ENCODE measurements at places on chromosomes 1 and 21.
A peak's percentile ranks its signal among the peaks of the same experiment; 100 is the strongest.

DNA sequence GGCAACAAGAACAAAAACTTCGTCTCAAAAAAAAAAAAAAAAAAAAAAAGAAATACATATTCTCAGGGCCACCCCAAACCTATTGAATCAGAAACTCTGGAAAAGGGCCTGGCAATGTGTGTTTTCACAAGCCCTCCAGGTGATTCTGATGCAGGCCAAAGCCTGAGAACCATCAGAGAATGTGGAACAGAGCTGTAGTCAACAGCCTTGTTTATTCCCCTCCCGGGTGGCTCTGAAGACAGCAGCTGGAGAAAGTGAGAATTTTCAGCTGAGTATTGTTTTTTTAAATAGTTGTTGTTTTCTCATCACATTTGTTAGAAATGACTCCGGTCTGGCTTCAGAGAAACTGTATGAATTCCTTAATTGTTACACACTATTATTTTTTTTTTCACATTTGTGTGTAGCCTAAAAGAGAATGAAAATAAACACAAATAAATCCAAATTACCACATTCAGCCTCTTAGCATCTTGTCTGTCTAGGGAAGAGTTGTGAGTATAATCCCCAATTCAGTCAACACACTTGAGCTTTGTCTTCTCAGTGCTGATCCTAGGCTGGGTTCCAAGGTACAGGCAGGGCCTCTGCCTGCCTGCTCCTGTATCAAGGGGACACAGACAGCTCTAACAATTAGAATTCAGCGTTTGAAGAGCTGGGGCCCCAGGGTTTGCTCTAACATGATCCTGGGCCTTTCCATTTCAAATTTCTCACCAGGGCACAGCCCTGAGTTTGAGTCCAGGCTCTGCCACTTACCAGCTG lies 6.6 kb upstream of the AZIN2 start:
- no peak for DNase-seq

- DNase-seq, result no peak
Measured at GRCh38 chr1:916173-917075, 7.3 kb upstream of the SAMD11 start.

GRCh38 chr1:156480411-156481192 lies 20.0 kb downstream of the MEF2D start:
- peak; percentile 71 for DNase-seq

GRCh38 chr1:37765916-37766664 lies 1.2 kb upstream of the EPHA10 start:
- no peak for DNase-seq

DNA sequence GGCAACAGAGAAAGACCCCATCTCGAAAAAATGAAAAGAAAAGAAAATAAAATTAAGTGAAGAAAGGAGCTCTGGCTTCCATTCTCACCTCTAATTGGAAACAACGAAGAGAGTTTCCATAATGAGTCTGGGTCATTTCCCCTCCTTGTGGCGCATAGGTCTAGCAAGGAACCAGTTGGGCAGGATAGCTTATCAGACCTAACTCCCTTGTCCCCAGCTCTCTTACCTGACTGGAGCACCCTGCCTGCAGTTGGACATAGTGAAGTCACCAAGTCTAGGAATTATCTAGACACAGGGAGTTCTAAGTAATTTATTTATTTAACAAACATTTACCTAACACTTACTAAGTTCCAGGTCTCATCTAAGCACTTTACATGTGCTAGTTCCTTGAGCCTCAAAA lies 63.0 kb upstream of the RAB4A start:
- DNase-seq, result no peak

DNA sequence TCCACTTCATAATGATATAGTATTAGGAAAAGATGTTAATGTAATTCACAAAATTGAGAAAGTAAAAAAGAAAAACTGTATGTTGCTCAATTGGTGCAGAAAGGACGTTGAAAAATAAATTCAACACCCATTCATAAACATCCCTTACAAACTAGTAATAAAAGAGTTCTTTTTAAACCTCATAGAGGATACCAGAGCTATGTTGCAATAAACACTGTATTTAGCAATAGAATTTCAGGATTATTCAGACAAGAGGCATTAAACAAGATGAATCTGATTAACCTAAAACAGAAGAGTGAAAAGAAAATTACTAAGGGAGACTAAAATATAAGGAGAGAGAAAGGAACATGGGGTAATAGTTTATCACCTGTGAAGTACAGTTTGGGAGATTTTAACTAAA lies 154.8 kb downstream of the NTPCR start:
- no peak for DNase-seq

GRCh38 chr1:204568576-204569315 lies 52.5 kb downstream of the MDM4 start:
- no peak for DNase-seq

DNA sequence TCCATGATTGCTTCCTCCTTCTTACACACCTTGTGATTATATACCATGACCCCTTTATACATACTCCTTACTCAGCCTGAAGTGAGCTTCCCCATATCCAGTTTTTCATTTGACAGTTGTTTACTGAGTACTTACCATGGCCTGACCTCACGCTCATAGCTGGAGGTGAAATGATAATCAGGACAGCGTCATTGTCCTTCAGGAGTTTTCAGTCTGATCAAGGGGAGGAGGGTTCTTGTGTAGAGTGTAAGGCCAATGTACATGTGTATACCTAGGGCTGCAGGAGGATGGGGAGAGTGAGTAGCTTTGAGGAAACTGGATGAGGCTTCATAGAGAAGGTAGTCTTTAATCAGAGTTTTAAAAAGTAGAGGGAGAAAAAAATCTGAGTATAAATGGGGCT lies 325.8 kb downstream of the RYR2 start:
- no peak for DNase-seq

DNA sequence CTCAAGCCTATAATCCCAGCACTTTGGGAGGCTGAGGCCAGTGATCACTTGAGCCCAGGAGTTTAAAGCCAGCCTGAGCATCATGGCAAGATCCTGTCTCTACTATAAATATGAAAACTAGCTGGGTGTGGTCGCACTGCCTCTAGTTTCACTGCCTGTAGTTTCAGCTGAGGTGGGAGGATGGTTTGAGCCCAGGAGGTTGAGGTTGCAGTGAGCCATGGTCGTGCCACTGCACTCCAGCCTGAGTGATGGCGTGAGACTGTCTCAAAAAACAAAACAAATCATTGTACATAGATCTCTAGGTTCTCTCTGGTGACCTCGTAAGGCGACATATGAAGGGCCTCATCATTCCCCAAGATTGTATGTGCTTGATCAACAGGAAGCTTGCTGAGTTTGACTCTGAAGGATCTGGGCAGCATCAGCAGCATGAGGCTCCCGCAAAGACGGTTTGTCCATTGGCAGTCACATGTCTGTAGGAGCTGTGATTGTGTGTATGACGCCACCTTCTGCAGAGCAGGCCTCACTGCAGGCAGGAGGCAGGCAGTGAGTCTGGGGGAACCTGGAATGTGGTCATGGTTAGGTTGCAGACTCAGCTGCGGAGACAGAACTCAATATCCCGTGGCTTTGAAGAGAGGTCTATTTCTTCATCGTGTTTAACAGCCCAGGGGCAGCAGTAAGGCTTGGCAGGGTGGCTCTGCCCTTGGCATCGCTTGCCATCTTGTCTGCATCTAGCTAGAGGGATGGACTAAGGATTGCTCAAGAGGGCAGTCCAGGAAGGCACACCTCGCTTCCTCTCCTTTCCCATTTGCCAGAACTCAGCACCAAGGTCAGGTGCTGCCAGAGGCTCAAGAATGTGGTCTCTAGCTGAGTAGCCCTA lies 14.0 kb downstream of the ATP5PO start:
- DNase-seq, result no peak

DNA sequence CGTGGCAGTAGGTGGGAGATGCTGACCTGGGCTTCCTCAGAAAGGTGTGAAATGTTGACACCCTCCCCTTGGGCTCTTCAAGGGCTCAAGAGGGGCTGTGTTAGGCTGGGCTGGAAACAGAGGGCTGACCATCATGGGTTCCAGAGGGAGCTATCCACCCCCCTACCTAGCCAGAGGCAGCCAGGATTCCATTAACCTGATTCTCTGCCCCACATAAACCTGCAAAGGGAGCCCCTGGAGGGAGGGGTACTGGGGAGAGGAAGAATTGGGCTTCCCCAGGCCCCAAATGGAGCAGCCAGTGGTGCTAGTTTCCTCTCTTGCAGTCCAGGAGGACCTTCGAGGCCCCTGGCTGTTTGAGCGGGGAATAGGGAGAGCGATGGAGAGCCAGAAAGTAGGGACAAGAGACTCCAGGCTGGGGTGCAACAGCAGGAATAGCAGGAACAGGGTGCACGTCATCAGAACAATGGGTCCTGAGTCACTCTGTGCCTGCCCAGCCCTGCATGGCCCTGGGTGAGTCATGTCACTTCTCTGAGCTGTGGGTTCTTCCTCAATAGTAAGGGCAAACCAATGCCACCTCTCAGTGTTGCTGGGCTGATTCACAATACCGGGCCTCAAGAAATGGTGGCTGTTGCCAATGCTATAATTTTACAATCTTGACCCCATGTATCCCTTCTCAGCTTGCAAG lies 121.2 kb downstream of the EPHB2 start:
- DNase-seq, result no peak

DNA sequence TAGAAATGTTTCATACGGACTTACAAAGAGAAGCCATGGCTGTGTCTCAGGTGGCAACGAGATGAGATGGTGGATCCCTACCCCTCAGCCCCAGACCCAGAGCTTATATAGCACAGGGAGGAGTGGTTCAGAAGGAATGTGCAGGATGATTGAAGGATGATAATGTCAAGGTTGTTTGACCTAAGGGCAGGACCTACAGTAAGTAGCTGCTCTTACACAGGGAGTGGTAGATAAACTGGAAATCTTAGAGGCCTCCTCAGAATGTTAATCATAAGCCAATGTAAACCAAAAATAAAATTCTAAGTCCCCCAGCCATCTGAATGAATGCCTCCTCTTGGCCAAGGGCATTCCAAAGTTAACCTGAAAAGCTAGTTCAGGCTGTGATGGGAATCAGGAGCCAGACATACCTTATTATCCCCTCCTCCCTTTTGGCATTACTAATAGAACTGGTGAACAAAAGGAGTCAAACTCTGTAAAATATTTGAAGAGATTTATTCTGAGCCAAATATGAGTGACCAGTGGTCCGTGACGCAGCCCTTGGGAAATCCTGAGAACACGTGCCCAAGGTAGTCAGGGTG lies 45.8 kb upstream of the PDE9A start:
- no peak for DNase-seq

GRCh38 chr1:77513839-77514763 lies 168.4 kb downstream of the ZZZ3 start:
- no peak for DNase-seq

DNA sequence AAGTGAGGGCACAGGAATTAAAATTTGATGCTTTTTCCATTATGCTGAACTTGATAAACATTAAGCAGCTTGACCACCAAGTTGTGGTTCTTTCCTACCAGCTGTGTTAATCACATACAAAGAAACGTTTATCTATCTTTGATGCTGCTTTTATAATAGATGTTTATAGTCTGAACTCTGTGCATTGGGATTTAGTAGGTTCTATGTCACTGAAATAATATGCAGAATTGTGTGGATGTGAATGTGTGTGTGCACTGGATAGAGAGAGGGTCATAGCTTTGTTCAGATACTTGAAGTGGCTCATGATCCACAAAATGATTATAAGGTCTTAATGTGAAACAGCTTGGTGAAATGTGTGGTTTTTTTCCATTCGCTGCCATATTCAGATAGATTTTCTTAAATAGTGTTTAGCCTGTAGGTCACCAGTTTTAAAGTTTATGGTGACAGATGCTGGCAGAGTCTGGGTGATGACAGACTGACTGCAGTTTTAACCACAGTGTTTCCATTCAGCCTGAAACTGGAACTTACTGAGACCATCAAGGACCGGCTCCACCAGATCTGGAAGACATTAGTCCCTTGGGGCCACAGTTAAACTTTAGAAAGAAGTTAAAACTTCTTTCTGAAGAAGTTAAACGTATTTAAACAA lies 10.2 kb downstream of the DDI2 start:
- no peak for DNase-seq

- DNase-seq, result no peak
Measured at GRCh38 chr1:243970077-243970476, 81.0 kb upstream of the ZBTB18 start.

- no peak for DNase-seq
Measured at GRCh38 chr1:229570891-229571516, 12.5 kb upstream of the ABCB10 start.

DNA sequence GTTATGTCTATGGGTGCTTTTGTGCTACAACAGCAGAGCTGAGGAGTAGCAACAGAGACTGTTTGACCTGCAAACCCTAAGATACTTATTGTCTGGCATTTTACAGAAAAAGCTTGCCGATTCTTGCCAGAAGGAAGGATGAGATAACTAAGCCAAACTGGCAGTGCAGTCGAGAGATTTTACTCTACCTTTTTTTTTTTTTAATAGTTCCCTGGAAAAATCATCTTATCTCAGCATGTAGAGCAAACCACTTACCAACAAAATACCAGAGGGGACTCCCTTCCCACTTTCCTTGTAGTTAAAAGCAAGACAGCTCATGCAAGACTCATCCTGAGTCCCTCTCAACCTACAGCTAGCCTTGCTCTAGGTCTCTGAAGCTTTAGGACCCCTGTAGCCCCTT lies 132.9 kb downstream of the SYT2 start:
- no peak for DNase-seq

- peak; percentile 15 for DNase-seq
Measured at GRCh38 chr1:84143796-84144565, at the start of gene PRKACB. Gene PRKACB, plus strand, starts transcription at chr1:84144271. Its CDS starts 91 bp downstream, at chr1:84144362.

DNA sequence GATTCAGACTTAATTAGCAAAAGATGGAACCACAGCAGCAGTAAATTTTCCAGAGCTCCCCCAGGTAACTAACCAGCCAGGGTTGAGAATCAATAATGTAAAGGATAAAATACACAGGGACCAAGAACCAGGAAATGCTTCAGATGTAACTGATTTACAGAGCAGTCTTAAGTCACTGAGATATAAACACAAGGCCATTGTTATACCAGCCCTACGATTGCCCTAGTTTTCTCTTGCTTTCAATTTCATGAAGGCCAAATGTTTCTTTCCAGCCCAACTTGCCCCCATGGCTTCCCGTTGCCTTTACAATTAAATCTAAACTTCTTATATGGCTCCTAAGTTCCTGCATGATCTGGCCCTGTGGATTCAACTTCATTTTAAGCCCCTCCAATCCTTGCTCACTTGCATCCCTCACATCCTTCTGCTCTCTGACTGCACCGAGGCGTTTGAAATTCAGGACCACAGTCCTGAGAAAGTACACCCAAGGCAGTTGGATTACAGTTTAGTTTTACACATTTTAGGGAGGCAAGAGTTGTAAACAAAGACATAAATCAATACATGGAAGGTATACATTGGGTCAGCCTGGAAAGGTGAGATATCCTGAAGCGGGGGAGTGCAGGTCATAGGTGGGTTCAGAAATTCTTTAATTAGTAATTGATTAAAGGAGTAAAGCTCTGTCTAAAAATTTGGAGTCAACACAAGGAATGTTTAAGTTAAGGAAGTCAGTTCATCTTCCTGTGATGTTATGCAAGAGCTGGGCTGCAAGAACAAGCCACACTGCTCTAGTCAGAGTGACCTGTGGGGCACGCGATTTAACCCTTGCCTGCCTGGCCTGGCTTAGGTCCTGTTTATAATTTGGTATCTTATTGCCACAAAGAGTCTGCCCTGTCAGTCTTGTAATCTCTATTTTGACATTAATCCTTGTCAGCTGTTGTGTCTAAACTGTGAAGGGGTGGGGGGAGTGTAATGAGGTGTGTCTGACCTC lies 69.9 kb upstream of the COG2 start:
- DNase-seq, result no peak
